Muscle of back (tissue), 13 donors: ENCODE measurements at places on chromosomes 1 and 21. TPM values are rescaled to one million over a fixed set of nuclear protein-coding genes. Genes with fewer than 3 reads are reported as not detected.

DNA sequence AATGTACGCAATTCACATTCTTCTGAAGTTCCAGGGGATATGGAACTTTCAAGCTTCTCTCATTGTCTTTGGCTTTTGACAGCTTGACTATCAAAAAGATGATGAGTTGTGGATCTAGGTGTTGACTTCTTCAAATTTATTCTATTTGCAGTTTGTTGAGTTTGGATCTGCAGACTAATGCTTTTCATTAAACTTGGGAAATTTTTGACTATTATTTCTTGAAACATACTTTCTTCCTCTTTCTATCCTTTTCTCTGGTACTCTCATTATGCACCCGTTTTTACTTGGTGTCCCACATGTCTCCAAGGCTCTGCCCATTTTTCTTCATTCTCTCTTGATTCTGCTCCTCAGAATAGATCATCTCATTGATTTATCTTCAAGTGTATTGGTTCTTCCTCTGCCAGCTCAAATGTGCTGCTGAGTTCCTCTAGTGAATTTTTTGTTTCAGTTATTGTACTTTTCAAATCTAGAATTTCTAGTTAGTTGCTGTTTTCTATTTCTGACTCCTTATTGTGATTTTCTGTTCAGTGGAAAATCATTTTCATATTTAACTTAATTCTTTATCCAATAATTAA lies 49.4 kb downstream of the CYP2J2 start:
- DNase-seq = no peak

GRCh38 chr1:81812712-81813111 lies 12.0 kb downstream of the ADGRL2 start:
- no peak for DNase-seq

- peak; percentile 67 for DNase-seq
Measured at GRCh38 chr1:169941982-169942830, 48.5 kb upstream of the SCYL3 start.

DNA sequence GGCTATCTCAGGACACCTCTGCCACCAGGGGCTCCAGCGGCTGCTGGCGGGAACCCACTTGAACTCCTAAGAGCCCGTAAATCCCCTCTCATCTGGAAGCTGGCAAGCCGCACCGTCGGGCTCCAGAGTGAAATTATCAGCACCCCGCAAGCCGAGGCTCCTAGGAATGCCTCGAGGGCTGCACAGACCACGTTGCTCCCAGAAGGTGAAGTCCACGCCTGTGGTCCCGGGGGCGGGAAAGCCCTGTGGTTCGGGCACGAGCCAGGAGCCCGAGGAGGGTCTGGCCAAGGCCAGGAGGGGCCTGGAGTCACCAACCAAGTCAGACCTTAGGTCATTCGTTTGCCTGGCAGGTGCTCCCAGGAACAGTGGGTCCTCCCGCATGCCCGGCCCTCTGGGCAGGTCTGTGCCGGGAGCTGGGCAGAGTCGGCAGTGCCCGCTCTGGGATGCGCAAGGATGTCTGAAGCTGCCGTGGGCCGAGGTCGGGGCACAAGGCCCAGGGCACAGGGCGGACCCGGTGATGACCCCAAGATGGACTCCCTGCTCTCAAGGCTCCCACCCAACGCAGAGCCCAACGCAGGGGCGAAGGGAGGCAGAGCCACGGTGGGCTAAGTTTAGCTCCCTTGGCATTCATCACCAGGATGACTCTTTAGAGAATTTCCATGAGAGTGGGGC lies 8.9 kb downstream of the ACTRT2 start:
- DNase-seq = no peak

DNA sequence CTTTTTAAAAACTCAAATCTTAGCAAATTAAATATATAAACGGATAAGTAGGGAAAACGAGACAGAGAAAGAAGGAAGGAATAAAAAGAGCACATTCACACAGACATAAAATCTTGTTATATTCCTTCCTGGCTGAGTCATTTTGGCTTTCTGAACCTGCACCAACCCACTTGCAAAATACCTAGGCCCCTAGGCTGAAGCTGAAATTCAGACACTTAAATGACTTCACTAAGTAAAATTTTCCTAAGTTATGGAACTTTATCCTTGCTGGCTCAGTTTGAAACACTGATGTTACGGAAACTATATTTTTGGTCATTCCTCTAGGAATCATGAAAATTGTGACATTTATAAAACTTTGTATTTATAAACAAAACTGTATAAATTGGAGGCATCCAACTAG lies 462.8 kb upstream of the NFIA start:
- peak; percentile 51 for DNase-seq

GRCh38 chr1:114956570-114956969 lies 73.1 kb upstream of the TSHB start:
- DNase-seq = no peak

GRCh38 chr1:145962157-145963102 lies 1.9 kb downstream of the ANKRD34A start:
- no peak for DNase-seq

- no peak for DNase-seq
Measured at GRCh38 chr1:109163551-109163950, 49.6 kb downstream of the ELAPOR1 start.

- peak; percentile 34 for DNase-seq
Measured at GRCh38 chr21:45470773-45471524, 66.0 kb downstream of the COL18A1 start.

GRCh38 chr1:23582820-23583219 lies 23.5 kb upstream of the ID3 start:
- no peak for DNase-seq

DNA sequence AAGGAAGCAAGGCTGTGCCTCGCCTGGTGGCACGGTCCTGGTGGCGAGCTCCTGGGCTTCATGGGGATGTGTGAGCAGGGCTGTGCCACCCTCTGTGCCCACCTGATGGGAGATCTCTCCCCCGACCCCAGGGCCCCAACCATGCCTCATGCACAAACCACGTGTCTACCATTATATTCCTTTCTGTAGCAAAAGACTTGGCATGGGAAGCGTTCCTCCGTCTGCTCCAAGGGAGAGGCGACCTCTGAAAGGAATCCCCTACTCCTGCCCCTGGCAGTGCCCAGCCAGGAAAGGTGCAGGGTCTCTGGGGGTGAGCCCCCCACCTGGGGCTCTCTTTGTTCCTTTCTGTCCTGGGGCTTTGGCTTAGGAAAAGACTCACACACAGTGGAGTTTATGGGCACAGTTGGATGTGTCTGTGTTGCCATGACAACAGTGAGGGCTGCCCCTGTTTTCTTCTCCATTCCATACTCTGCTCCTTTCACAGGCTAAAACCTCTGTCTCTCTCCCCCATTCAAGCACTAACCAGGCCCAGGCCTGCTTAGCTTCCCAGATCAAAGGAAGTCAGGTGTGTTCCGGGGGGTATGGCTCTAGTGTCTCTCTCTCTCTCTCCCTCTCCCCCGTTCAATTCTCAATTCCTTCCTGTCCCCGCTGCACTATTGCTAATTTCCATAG lies 21.4 kb upstream of the LRRN2 start:
- DNase-seq = no peak

- peak; percentile 90 for DNase-seq
Measured at GRCh38 chr1:148388260-148389026, 94.7 kb downstream of the PPIAL4G start.

GRCh38 chr1:4044967-4045366 lies 144.9 kb upstream of the C1orf174 start:
- DNase-seq = no peak

GRCh38 chr1:20105856-20106255 lies 13.5 kb downstream of the PLA2G2D start:
- no peak for DNase-seq

DNA sequence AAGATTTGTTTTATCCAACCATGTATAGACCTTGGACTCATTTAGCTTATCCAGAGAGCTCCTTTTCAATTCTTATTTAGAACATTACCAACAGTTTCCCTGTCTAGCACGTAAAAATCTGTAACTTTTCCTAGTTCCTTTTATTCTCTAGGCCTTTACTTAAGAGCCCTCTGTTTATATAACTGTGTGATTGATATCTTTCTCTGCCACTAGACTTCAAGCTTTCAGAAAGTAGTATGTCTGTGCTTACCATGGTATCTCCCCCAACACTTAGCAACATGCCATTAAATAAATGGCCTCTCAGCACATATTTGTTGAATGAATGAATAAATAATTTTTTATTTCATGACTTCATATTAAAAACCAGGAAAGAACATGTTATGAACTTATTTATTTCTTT lies 209.4 kb downstream of the PTPRC start:
- DNase-seq = no peak

GRCh38 chr1:204447736-204448135 lies 36.1 kb upstream of the PPP1R15B start:
- no peak for DNase-seq

DNA sequence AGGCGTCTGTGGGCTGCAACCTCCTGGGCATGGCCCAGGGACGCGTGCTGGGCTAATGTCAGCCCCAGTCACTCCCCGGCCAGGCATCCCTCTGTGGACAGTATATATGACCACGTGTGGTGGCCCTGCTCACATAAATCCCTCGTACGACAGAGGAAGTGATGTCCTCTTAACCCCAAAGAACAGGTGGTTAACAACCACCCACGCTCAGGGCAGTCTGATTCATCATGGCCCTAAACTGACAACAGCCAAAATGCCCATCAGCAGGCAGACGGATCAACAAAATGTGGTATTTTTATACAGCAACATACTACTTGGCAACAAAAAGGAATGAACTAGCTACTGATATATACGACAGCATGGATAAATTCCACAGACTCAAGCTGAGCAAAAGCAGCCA lies 51.0 kb downstream of the ECE1 start:
- DNase-seq = no peak

DNA sequence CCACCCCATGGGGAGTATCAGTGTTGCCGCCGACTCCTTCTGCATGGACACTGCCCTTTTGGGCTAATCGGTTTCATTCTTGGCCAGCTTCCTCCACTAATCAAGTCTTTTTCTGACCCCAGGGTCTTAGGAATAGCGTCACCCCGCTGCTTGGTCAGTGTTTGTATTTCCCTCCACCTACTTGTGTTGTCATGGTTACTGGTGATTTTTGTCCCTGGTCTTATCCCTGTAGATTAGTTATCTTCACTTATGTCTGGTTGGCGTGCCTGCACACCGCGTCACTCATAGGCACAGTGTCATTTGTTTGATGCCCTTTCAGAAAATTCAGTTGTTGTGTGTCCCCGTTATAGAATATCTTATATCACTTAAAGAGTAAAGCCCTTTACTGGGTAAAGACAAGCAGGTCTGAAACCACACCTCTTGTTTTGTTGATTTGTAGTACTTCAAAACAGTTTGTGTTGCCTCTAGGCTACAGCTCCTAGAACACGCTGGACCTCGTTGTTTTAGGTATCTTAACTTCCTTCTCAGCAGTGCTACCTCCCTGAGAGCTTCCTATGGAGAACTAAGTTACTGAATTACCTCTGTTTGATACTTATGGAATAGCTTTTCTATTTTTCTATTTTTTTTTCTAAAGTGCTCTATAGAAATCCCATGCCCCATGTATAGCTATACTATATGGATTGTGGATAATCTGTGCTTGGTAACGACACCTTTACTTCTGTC lies 868 bp downstream of the PPP1R12B start:
- DNase-seq = no peak

DNA sequence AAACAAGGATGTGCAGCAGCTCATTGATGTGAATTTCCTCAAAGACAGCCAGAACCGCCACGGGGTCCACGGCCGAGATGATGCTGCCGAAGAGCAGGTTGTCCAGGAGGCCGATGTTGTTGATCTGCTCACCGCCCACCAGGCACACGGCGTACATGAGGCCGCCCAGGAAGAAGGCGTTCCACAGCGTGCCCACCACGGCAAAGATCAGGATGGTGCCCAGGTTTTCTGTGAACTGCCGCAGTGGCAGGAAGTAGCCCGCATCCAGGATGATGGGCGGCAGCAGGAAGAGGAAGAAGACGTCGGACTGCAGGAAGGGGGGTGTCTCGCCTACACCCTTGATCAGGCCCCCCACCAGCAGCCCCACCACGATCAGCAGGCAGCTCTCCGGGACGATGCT lies 41.1 kb downstream of the SLC9A1 start:
- no peak for DNase-seq

DNA sequence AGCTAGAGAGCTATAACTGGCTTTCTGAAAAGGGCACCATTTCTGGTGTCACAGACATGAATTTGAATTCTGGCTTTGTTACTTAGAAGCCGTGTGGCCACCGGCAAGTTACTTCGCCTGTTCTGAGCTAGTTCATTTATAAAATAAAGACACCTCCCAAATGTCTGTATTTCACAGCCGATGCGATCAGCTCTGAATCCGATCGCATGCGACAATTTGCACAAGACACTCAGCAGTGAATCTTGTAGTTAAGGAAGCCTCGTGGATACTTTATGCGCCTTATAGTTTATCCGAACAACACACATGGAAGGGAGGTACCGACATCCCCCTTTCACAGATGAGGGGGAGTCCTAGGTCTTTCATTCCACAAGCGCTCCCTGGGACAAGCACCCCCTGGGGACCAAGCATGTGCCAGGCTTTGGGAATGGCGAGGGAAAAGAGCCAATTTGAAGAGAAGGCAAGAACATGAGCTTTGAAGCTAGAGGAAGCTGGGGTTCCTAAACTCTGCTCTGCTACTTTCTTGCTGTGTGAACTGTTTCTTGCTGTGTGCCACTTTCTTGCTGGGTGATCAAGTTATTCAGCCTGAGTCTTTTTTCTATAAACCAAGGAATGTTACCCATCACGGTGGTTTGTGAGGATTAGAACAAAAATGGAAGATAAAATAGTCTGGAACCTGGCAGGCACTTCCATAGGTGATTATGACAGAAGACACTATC lies 3.9 kb downstream of the ID3 start:
- peak; percentile 62 for DNase-seq

LAMC2 gene
- 5.3 TPM for polyA plus RNA-seq

LYPD8 gene
- polyA plus RNA-seq = not detected

AGBL4 gene
- 0.16 TPM for polyA plus RNA-seq

CAPN8 gene
- polyA plus RNA-seq = 0.62 TPM

IGSF21 gene
- polyA plus RNA-seq = not detected

IFI44L gene
- polyA plus RNA-seq = 2.0 TPM

HUNK gene
- polyA plus RNA-seq = 13.4 TPM

FAM163A gene
- polyA plus RNA-seq = not detected

KRTAP19-3 gene
- polyA plus RNA-seq = not detected

SLAMF6 gene
- 3.0 TPM for polyA plus RNA-seq

PRKAA2 gene
- 48.7 TPM for polyA plus RNA-seq

UBXN10 gene
- 0.29 TPM for polyA plus RNA-seq
